ENCODE measurements at places on chromosomes 3 and 15.

DNA sequence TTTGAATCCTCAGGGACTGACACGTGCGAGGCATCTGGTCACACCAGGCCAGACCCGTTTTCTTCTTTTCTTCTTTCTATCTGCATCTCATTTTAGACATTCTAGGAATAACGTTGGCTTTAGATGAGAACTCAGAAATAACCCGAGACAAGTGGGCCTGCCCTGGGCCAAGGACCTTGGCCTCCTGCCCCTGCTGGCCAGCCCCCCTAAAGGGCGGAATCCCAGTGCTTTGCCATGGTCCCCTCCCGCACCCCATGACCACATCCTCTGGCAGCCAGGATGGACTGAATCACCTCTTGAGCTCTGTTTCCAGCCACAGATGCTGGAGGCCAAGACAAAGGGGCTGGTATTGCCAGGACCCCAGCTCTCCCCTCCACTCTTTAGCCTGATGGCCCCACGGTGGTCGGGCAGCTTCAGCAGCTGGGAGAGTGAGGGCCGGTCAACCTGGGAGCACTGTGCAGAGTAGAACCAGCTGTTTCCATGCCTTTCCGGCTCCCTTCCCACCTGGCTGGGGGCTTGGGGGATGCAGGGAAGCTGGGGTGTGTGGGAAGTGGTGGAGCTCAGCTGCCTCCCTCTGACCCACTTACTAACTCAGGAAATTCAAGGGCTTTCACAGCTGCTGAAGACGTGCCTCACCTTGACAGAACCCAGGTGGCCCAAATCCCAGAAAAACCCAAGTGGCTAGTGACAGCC lies 190.9 kb downstream of the FAM43A start:
- no peak for DNase-seq

- no peak for DNase-seq
Measured at GRCh38 chr15:77387365-77388105, 32.4 kb downstream of the PEAK1 start.

GRCh38 chr3:50573566-50574443 lies 4.5 kb downstream of the HEMK1 start:
- peak; percentile 80 for DNase-seq

- no peak for DNase-seq
Measured at GRCh38 chr3:67437090-67437489, 217.3 kb downstream of the SUCLG2 start.

DNA sequence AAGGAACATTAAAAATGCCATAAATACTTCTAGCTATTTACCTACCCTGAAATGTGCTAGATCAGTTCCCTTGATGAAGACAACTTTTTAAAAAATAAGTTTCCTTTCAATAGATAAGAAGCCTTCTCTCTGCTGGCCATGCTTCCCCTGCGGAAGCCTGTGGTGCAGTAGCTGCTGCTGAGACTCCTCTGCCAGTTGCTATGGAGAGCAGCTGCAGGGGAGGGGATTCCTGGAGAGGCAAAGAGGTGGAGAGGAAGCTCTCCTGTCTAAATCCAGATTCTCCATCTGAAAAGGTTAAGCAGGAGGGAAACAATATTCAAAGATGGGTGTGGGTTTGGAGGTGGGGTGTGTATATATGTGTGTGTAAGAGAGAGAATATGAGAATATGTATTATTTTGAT lies 69.8 kb upstream of the BFSP2 start:
- no peak for DNase-seq

GRCh38 chr3:169662132-169662842 lies 1.2 kb downstream of the MECOM start:
- DNase-seq = peak; percentile 79

GRCh38 chr3:151579571-151580270 lies 118.9 kb upstream of the IGSF10 start:
- no peak for DNase-seq
